ENCODE measurements at places on chromosomes 6 and 20. TPM values are rescaled to one million over a fixed set of nuclear protein-coding genes. Genes with fewer than 3 reads are reported as not detected.

DNA sequence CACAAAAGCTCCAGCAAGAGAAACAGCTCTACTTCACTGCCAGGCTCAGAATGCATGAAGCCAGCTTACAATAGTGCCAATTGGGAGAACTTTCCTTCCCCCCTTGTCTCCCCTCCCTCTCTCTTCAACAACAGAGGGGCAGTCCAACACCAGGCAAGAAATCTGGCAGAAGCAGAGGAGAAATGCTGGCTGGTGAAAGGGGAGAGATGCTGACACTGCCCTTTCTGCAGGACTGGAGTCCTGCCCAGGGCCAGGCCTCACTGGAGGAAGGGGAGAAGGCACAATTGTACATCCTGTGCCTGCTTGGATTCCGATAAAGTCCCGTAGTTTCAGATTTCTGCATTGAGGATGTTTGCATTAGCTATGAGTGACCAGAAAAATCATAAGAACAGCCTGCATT lies 148.6 kb downstream of the LRRC1 start:
- no peak for DNase-seq

- no peak for DNase-seq
Measured at GRCh38 chr20:3431109-3431508, 23.6 kb upstream of the DNAAF9 start.

GRCh38 chr20:41213150-41213820 lies 75.9 kb downstream of the PLCG1 start:
- no peak for DNase-seq

GRCh38 chr20:31666258-31667042 lies 28.7 kb downstream of the COX4I2 start:
- peak; percentile 69 for DNase-seq

The ENPP3 gene
- total RNA-seq = 1.7 TPM

The CCN5 gene
- total RNA-seq = 147 TPM

The APOM gene
- total RNA-seq = 0.53 TPM

The GSTA3 gene
- not detected for total RNA-seq
